ENCODE measurements at places on chromosomes 7 and 10.

DNA sequence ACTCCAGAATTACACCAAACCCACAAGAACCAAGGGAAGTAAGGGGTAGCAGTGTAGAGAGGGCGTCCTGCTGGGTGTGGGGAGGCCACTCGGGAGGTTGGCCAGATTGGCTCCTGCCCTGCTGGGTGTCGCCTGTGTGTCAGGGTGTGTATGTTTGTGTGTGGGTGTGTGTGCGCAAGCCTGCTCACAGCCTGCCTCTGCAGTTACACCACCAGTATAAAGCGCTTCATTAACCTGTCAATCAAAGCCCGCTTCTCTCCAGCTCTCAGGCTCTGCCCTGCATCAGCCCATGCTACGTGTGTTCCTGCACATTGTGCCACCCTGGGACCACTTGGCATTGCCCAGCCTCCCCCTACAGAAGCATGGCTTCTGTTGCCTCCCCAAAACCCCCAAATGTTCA lies 83.3 kb upstream of the PAX2 start:
- DNase-seq = no peak

DNA sequence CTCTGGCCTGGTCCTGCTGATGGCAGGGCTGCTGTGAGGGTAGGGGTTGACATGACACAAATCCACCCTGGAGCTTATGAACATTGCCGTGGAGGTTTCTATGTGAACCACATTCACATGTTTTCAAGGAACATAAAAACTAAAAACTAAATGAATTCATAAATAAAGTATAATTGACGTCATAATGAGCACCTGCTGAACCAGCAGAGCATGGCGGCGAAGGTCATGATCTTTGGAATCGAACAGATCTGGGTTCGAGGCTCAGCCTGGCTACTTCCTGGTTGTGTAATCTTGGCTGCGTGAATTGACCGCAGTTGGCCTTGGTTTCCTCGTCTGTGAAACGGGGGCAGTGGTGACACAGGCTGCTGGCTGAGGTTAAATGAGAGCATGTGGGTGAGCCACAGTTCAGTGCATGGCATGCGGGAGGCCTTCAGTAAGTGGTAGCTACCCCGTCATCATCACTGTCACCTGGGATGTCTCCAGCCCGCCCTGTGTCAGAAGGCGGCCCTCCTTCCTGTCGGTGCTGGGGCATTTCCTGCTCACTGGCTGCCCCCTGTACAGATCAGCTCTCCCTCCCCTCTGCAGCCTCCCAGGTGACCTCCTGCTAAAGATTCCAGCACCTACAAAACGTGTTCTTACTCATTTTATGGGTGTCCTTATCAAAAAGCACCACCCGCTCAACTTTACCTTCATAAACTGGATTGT lies 190.3 kb upstream of the SHH start:
- no peak for DNase-seq

- no peak for DNase-seq
These were observed 237.2 kb downstream of the CSTF2T start for GRCh38 chr10:51462076-51462779.

GRCh38 chr7:95297041-95297440 lies 27.3 kb downstream of the PON1 start:
- no peak for DNase-seq
